ENCODE measurements at places on chromosomes 5 and 9. TPM values are rescaled to one million over a fixed set of nuclear protein-coding genes. Genes with fewer than 3 reads are reported as not detected.

DNA sequence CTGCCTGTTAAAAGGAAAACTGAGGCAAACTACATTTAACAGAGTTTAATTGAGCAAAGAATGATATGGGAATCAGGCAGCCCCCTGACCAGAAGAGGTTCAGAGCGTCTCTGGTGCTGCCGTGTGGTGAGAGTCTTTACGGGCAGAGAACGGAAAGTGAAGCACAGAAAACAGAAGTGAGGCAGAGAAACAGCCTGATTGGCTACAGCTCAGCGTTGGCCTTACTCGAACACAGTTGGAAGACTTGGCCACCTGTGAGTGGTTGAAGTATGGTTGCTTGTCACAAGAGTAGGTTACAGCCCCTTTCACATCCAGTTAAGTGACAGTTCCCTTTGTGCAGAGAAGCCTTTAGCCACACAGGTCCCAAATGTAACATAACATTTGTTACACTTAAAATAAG is 16.9 kb upstream of the FBP1 start:
- H3K36me3 ChIP-seq, result no peaks in the 10 kb centered on the region
- no peak overlapping the region for H3K4me3 ChIP-seq
- H3K4me1 ChIP-seq, result no peaks in the 10 kb centered on the region

DNA sequence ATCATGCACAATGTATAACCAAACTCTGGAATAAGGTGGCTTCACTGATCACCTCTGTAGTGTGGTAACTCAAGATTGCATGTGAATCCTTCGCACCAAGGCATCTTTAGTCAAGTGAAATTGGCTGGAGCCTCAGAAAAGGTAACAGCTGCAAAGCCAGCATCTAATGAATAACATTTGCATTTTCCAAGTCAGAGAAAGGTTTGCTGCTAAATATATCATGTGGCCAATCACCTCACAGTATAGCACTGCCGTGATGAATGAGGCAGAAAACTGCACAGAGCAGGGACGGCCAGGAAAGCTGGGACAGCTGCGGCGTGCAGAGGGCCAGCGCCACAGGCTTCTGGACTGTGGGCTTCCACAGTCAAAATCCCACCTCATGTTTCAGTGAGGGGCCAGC is 18.5 kb downstream of the MRPS27 start:
- no peak overlapping the region for H3K4me3 ChIP-seq
- no peaks in the 10 kb centered on the region for H3K36me3 ChIP-seq
- no peaks in the 10 kb centered on the region for H3K27me3 ChIP-seq
- DNase-seq, result no peak
- no peak overlapping the region for H3K27ac ChIP-seq

DNA sequence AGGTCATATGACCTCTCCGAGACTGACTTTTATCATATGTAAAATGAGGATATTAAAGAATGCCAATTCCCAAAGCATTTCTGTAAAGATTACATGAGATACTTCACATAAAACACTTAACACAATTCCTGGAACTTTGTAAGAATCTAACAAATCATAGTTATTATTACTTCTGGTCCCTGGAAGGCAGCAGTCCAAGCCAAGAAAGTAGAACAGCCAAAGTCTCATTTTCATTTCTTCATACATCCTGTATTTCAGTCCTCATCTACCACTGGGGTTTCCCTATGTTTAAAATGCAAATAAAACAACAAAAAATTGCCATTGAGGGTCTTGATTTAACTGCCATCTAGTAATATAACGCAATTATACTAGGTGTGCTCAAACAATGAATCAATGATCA is 179.5 kb downstream of the MARCHF11 start:
- no peak overlapping the region for H3K27ac ChIP-seq

- no peak overlapping the region for H3K4me3 ChIP-seq
- DNase-seq, result no peak
- H3K36me3 ChIP-seq, result no peaks in the 10 kb centered on the region
- H3K27ac ChIP-seq, result no peak overlapping the region
- no peaks in the 10 kb centered on the region for H3K4me1 ChIP-seq
- no peaks in the 10 kb centered on the region for H3K27me3 ChIP-seq
Measured at GRCh38 chr9:118674942-118675341, 694.3 kb downstream of the BRINP1 start.

The OR13J1 gene
- not detected for total RNA-seq

DNA sequence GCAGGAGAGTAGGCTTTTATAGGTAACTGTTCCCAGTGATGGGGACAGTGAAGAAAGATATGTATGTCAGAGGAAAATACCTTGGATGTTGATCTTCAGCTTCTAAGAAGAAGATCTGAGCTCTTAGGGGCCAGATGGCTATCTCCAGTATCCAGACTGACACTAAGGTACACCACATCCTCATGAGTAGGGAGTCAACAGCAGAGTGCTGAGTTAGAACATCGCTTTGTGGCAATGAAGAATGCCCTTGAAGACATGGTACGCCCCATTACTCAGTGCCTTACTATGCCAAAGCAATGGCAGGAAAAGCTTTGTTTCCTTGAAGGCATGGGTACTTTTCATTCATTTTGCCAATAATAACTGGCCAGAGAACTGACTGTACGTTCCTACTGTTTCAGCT is 263.7 kb downstream of the CEMIP2 start:
- no peaks in the 10 kb centered on the region for H3K36me3 ChIP-seq
- no peak for DNase-seq
- H3K27ac ChIP-seq, result no peak overlapping the region
- H3K4me3 ChIP-seq, result no peak overlapping the region
- H3K4me1 ChIP-seq, result no peaks in the 10 kb centered on the region

The WDR38 gene
- total RNA-seq, result not detected

DNA sequence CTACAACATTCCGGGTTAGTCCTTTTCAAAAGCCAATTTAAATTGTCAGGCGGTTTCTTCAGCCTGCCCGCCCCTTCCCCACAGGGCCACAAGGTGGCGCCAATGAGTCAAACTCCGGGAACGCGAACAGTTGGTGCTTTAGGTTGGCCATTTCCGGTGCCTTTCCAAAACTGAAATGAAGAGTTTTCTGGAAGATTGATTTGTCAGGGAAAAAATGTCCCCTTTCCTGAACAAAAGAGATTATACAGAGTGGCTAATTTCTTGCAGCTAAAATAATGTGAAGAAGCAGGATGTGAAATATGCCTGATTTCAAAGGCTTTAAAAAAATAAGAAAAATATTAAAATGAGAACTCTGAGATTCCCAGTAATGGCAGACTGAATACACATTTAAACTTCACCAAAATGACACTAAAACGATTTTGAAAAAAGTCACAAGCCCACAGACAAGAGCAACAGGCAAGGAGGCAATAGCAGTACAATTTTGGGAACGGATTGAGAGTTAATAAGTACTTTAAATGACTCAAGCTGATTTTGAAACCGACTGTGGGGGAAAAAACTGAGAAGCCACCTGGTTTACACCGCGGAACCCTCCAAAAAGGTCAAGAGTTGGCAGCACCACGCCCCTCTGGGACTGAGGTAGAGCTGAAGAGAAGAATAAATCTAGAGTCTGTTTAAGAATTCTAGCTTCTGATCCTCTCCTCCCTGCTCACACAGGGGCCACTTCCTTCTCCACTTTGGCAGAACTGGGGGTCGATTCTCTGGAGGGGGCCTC is 45.7 kb downstream of the SLC46A2 start:
- H3K36me3 ChIP-seq, result 0 out of 2 replicates have a peak, but pooled peaks cover 2% of the 10 kb centered on the region
- H3K4me3 ChIP-seq, result no peak overlapping the region
- H3K27ac ChIP-seq, result no peak overlapping the region
- H3K4me1 ChIP-seq, result peaks cover 6% of the 10 kb centered on the region

DNA sequence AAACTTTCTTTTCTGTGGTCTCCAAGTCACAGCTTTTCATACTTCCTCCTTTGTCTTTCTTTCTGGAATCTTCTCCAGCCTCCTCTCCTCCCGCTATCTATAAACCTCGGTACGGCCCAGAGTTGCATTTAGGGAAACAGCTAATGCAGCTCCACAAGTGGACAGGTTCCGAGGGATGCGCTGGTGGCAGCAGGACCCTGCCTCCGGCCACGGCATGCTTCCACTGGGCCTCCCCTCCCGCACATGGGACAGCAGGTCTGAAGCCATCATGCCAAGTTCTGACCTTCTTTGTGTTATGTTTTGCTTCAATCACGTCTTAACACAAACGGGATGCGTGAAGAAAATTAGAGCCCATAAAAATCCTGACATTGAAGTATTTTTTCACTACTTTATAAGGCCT is 136.9 kb downstream of the IRX2 start:
- no peak overlapping the region for H3K27ac ChIP-seq
- H3K4me3 ChIP-seq, result no peak overlapping the region
- H3K36me3 ChIP-seq, result no peaks in the 10 kb centered on the region
- no peaks in the 10 kb centered on the region for H3K27me3 ChIP-seq

All from IMR-90 (cell line).